Stimulated activated CD8-positive, alpha-beta memory T cell treated with anti-CD3 and anti-CD28 coated beads, Interleukin-7, amount 100 ng/mL, for 24 hours (primary cell): ENCODE measurements at places on chromosomes 11 and 22.
A peak's percentile ranks its signal among the peaks of the same experiment; 100 is the strongest.

GRCh38 chr11:12812849-12813248 lies 138.6 kb downstream of the TEAD1 start:
- DNase-seq = no peak

DNA sequence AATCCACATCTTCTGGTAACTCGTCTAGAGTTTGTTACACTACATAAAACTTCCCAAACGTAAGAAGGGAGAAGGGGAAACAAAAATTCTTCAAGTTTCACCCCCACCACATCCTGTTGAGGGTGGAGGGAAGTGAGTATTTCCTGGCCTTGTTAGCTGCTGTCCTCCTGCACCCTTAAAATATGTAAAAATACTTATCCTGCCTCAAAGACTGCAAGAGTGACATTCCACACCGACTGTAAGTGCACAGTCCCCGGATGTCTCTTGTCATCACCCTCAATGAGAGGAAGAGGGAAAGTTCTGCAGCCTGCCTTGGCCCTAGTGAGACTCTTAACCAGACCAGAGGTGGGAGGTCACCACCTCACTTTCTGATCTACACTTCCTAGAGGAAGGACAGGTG lies 3.3 kb downstream of the TMEM121B start:
- DNase-seq = no peak

- DNase-seq = no peak
These were observed 18.4 kb upstream of the SEC14L4 start for GRCh38 chr22:30523646-30524489.

GRCh38 chr11:86978756-86979608 lies 23.8 kb upstream of the FZD4 start:
- DNase-seq = no peak

DNA sequence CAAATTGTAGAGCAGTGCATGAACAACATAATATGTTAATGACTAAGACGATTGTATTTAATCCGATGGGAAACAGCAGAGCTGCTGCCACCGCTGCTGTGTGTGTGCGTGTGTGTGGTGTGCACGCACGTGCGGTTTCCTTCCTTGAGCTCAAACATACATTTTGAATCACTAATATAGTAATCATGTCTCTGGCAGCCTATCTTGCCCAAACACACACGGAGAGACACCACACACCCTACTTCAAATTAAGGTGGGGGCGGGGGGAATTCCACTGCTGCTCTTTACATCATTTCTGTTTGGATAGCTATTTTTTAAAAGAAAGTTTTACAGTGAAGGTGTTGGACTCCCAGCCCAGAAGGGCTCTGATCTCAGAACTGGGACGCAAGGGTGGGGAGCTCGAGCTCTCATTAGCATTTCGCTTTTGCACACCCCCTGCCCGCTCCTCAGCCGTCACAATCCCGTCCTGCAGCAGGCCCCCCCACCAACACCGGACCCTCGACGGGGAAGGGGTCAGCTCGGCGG lies 651 bp upstream of the FAM83F start:
- no peak for DNase-seq

DNA sequence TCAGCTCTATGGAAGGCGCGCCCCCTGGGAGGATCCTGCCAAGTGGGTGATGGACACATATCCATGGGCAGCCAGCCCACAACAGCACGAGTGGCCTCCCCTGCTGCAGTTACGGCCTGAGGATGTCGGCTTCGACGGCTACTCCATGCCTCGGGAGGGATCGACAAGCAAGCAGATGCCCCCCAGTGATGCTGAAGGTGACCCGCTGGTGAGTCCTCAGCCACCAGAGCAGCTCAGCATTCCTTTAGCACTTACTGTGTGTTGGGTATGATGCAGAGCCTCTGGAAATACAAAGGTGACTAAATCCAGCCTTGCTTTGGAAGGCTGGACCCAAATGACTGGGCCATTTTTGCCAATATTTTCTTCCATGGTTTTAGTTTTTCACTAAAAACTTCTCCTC lies 45.7 kb downstream of the DBX1 start:
- DNase-seq = no peak

DNA sequence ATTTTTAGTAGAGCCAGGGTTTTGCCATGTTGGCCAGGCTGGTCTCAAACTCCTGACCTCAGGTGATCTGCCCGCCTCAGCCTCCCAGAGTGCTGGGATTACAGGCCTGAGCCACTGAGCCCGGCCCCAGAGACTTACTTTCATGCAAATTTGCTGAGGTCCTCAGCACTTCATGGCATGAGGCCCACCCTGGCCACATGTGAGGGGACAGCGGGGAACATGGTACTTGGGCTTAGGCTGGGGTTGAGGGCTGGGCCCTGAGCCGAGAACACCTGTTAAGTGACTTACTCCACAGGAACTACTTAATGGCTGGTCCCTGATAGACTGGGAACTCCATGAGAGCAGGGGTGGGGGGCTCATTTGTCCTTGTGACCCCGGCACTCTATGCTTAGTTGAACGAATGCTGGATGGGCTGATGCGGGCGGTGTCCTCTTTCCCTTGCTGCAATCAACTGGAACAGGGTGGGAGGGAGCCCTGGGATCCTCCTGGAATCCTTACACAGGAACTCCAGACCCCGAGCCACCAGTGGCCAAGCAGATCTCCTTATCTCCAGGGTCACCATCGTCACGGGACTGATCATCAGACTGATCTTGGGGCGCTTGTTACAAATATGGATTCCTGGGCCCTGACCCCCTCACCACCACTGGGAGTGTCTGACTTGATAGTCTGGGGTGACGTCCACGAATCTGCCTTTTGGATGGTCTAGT lies 1.0 kb downstream of the VSIG10L2 start:
- DNase-seq = no peak

- DNase-seq = no peak
These were observed 160.0 kb downstream of the NTM start for GRCh38 chr11:131530407-131530806.

- no peak for DNase-seq
These were observed 43.6 kb downstream of the IGF2 start for GRCh38 chr11:2095542-2095941.

GRCh38 chr11:13486926-13487660 lies 8.7 kb downstream of the PTH start:
- DNase-seq = peak; percentile 32

- DNase-seq = no peak
These were observed 418.5 kb upstream of the SYN3 start for GRCh38 chr22:33476716-33477115.

DNA sequence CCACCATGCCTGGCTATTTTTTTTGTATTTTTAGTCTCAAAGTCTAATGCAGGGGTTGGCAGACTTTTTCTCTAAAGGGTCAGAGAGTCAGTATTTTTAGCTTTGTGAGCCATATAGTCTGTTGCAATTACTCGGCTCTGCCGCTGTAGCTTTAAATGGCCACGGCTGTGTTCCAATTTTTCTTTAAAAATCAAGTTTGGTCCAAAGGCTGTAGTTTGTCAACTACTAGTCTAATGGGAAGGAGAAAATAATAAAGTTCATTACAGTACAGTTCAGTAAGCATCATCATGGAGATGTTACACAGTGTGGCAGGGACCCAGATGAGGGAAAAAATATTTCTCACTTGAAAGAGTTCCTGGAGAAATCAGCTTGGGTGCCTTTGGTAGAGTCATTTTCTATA lies 107.6 kb downstream of the CSNK2A3 start:
- no peak for DNase-seq

GRCh38 chr22:46159777-46160176 lies 9.5 kb downstream of the PPARA start:
- no peak for DNase-seq

DNA sequence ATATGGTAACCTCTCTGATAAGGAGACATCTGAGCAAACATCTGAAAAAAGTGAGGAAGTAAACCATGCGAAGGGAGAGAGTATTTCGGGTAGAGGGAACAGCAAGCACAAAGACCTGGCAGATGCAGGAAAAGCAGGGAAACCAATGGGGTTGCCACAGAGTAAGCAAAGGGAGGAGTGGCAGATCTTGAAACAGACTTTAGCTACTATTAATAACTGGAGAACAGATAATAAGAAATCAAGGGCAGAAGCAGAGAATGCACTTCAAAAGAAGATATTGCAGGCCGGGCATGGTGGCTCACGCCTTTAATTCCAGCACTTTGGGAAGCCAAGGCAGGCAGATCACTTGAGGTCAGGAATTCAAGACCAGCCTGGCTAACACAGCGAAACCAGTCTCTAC lies 18.1 kb downstream of the MRTFA start:
- DNase-seq = no peak

- no peak for DNase-seq
These were observed 1281.1 kb downstream of the TBC1D22A start for GRCh38 chr22:48043581-48043980.

DNA sequence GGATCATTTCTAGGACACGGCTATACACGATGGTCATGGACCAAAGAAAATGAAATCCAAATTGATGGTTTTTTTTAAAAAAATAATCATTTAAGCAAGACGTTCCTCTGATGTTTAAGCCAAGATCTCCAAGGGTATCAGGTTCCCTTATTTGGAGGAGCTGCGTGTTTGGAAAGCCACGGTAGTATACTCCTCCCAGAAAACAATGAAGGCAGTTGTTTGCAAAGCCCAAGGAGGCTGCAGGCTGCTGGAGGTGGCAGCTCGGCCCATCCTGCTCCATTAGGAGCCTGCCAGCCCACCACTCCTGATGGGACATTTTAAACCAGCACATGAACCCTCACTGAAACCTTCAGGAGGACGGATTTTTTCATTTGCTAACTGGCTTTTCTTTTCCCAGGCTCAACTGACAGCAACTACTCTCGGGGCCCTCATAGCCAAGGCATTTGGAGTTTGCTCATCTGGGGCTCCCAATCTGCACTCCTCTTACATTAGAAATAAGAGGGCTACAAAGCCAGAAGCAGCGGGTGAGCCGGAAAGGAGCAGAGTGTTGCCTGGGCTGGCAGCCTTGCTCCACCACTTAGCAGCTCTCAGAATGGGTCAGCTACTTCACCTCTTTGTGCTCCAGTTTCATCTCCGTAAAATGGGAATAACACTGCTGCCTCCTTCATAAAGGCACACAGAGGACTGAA lies 58.4 kb downstream of the ABTB2 start:
- DNase-seq = no peak

DNA sequence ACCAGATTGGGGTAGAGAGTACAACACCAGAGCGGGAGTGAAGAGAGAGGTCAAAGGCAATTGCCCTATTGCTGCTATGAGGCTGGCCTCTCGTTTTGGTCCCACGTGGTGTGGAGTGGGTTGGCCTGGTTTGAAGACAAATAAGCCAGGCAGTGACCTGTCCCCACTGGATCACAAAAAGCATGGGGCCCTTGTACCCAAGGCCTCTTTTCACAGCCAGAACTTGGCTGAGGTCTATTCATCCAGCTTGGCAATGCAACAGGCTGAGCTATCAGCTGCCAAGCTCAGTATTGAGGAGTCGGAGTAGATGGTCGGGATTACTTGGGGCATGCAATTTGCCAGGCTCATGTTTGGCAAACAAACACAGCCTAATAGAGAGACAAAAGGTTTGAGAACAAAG lies 19.2 kb upstream of the GALNT18 start:
- no peak for DNase-seq

GRCh38 chr11:43987384-43988039 lies 45.1 kb downstream of the C11orf96 start:
- DNase-seq = no peak

DNA sequence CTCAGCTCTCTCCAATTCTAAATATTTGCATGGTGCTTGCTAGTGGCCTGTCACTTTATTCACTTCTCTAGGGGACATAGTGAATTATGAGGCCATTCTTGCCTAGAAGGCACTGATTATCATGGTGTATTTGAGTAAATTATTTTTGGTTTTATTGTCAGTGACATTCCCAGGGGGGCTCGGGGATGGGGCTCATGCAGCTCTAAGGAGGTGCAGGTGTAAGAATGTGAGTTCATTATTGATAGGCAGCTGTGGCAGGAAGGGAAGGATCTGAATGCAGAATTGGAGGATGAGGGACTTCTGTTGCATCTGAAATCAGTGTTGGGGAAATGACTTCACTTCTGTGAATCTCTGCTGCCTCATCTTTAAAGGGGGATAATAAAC lies 53.7 kb upstream of the OR4B1 start:
- no peak for DNase-seq

DNA sequence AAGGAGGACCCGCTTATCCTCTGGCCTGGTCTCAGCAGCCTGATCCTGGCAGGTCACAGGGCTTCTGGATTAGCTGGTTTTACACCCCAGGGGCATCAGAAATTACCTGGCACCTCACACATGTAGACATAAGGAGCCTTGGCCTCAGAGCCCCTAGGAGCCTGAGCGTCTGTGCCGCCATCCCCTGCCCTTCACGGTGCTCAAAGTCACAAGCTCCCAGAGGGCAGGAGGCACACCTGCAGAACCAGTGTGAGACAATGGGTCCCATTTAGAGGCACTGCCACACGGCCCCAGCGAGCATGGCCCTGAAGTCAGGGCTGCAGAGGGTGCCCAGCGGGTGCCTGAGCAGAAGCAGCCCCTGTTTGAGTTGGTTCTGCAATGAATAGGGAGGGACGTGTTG lies 3.9 kb downstream of the DGKZ start:
- DNase-seq = no peak

DNA sequence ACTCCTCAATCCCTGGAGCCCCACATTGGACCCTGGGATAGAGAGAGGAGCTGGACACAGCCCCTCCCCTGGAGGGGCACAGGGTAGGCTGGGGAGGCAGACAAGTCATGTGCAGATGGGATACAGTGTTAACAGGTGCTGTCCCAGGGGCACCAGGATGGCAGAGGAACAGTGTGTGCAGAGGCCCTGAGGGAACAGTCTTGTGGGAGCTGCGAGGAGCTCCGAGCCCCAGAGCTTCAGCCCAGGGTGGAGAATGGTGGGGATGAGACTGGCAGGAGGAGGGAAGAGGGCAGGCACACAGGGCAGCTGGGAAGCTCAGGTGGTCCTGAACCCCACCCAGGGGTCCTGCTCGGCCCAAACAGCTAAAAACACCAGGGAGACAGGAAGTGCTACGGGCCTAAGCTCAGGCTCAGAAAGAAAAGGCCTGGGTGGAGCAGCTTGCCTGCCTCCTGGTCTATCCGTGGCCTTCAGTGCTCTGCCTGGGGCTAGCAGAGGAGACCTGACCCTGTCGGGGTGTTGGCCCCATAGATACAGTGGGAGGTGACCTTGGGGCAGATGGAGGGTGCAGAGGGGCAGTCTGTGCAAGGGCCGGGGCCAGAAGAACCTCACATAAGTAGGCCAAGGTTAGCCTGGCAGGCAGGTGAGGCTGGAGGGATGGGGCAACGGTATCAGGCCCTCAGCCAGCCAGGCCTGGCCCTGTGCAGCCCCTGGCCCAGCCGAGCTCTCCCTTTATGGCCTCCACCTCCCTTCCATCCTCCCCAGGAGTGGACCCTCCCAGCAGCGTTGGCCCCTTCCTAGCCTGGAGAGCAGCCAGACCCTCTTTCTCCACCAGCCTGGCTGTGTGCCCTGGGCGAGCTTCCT lies 15.4 kb downstream of the CAPN5 start:
- DNase-seq = no peak

GRCh38 chr11:67694875-67695555 lies 20.6 kb upstream of the ALDH3B2 start:
- no peak for DNase-seq

DNA sequence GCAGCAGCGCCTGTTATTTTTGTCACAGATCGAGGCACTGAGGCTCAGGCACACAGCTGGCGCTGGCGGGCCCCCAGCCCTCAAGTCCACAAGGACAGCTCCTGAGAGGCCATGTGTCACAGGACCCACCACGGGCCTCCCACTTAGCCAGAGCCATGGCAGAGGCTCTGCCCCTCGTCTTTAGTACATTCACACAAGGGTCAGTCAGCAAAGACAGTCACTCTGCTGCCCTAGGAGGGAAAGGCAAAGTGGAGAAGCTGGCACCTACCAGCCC lies 29.1 kb downstream of the GNAZ start:
- no peak for DNase-seq

- DNase-seq = no peak
These were observed 48.8 kb downstream of the STIM1 start for GRCh38 chr11:3904228-3904627.
